Brain microvascular endothelial cell (primary cell): ENCODE measurements at places on chromosomes 11 and 22.

DNA sequence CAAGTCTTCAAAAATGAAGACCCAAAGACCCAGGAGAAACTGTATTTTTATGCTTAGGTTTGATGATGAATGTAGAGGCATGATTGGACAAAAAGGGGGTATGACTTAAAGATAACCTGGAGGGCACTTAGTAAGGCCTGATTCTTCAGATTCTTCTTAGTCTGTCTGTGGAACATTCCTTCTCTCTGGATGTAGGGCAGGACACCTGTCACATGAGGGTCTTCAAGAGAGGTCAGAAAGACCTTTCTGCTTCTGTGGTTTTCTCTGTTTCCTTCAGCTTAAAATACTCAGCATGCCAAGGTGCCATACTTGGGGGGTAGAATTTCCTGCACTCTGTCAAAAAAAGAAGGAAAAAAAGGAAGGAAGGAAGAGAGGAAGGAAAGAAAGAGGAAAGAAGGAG, 78.1 kb downstream of the BLID start:
- no peak for DNase-seq

GRCh38 chr11:17760102-17761029, 25.8 kb downstream of the KCNC1 start:
- peak; percentile 9 for DNase-seq

DNA sequence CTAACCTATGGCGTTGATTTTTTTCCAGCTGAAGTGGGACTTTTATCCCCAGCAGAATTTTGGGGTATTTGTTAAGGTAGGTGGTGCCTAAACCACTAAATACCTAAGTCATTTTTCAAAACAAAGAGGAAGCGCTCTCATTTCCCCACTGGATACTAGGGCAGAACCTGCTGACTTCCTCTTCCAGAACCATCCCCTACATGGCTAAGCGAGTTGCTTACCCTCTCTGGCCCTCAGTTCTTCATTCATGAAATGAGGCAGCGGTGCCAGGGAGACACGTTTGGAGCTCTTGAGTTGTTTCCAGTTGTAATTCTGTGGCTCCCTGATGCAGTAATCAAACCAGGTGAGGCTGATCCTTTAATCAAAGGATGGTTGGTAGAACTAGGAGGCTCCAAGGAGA, 10.0 kb upstream of the MTMR3 start:
- no peak for DNase-seq

DNA sequence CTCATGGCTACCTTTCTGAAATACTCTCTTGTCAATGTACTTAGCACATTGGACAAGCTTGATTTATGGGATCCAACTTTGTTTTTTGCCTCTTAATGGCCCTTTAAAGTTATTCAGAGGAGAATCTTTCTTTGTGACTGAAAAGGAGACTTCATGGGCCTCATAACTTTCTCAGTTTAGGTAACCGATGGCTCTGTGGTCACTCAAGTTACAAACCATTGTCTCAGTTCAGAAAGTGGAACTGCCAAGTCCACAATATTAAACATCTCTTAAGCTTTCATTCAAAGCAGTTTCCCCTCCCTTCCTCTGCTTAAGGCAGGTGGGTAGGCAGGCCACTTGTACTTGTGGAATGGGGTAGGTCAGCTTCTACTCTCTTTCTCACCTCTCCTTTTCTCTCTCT, 12.3 kb upstream of the ARL14EP start:
- no peak for DNase-seq

- DNase-seq: no peak
Observed at GRCh38 chr11:61728066-61728939, 24.1 kb upstream of the MYRF start.

GRCh38 chr11:115941044-115941443, 436.8 kb upstream of the CADM1 start:
- no peak for DNase-seq
